ENCODE measurements at places on chromosomes 4 and X. TPM values are rescaled to one million over a fixed set of nuclear protein-coding genes. Genes with fewer than 3 reads are reported as not detected.
A peak's percentile ranks its signal among the peaks of the same experiment; 100 is the strongest.

- DNase-seq, result peak; percentile 71
- H3K27me3 ChIP-seq, result no peaks in the 10 kb centered on the region
- H3K27ac ChIP-seq, result no peak overlapping the region
Measured at GRCh38 chr4:80221161-80221560, 23.9 kb downstream of the PRDM8 start.

MAP3K15 gene
- 0.14 TPM for polyA plus RNA-seq

GRCh38 chr4:172648471-172648870 lies 520.1 kb upstream of the GALNT7 start:
- no peak overlapping the region for H3K4me3 ChIP-seq
- H3K36me3 ChIP-seq, result no peaks in the 10 kb centered on the region
- no peak for DNase-seq
- H3K4me1 ChIP-seq, result no peaks in the 10 kb centered on the region
- no peaks in the 10 kb centered on the region for H3K27me3 ChIP-seq

ADGRL3 gene
- polyA plus RNA-seq, result 0.03 TPM

SLC39A8 gene
- polyA plus RNA-seq, result 1.2 TPM

STARD8 gene
- polyA plus RNA-seq, result 1.1 TPM

GRCh38 chrX:119916310-119916709 lies 20.6 kb downstream of the AKAP14 start:
- no peak overlapping the region for H3K4me3 ChIP-seq
- no peaks in the 10 kb centered on the region for H3K27me3 ChIP-seq

DNA sequence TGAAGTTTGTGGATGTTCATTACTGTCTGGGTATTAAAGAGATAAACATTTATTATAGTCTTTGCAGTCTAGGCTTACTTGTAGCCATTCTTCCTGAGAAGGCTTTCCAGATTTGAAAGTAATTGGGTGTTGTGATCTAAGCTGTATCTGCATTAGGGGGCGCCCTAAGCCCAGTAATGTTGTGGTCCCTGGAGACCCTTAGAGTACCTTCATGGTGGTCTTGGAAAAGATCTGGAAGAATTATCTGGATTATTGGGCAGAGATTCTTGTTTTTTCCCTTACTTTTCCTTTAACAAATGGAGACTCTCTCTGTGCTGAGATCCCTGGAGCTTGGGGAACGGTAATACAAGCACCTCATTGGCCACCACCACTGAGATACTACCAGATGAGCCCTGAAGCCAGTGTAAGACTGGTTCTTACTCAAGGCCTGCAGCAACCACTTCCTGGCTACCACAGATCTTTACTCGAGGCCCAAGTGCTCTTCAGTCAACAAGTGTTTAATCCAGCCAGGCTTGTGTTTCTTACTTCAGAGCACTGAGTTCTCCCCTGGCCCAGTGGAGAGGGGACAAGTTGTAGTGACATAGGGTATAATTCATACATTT lies 63.1 kb downstream of the RTL3 start:
- H3K36me3 ChIP-seq, result no peaks in the 10 kb centered on the region
- no peak overlapping the region for H3K4me3 ChIP-seq
- DNase-seq, result no peak

HSD17B13 gene
- polyA plus RNA-seq, result 0.19 TPM

DNA sequence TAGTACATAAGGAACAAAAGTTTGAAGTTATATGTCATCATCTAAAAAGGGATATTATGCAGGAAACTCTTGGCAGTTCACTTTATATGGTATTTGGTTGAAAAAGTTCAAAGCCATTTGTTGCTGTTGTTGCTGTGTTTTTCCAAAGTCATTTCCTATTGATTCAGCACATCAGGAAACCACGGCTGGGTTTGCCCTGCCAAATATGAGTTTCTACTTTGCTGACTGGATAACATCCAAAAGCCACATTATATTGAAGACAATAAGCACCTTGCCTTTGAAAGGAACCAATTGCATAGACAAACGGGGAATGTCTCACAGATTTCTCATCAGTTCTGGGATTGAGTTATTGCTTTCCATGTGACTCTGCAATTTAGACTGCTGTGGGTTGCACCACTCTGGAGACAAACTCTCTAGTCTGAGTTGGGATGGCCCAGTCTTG lies 206.1 kb downstream of the SLC39A8 start:
- no peak overlapping the region for H3K4me3 ChIP-seq
- no peak overlapping the region for H3K27ac ChIP-seq
- no peaks in the 10 kb centered on the region for H3K36me3 ChIP-seq
- no peaks in the 10 kb centered on the region for H3K27me3 ChIP-seq
- no peak for DNase-seq
- H3K4me1 ChIP-seq, result no peaks in the 10 kb centered on the region

GPR50 gene
- polyA plus RNA-seq, result not detected

H2AZ1 gene
- 639 TPM for polyA plus RNA-seq

PNMA6F gene
- polyA plus RNA-seq, result not detected

- H3K36me3 ChIP-seq, result no peaks in the 10 kb centered on the region
- H3K4me1 ChIP-seq, result no peaks in the 10 kb centered on the region
- no peak overlapping the region for H3K27ac ChIP-seq
- H3K27me3 ChIP-seq, result peaks cover 15% of the 10 kb centered on the region
- peak overlapping the region; percentile 34 for H3K4me3 ChIP-seq
- peak; percentile 17 for DNase-seq
Measured at GRCh38 chr4:37453281-37453998, 208.9 kb downstream of the NWD2 start.

EDA gene
- polyA plus RNA-seq, result 0.30 TPM

HPGDS gene
- not detected for polyA plus RNA-seq

SPCS3 gene
- 84.3 TPM for polyA plus RNA-seq

- H3K27ac ChIP-seq, result peak overlapping the region; percentile 3
- H3K4me1 ChIP-seq, result peaks cover 2% of the 10 kb centered on the region
- DNase-seq, result peak; percentile 78
Measured at GRCh38 chr4:184534511-184535391, 60.4 kb upstream of the IRF2 start.

- H3K27ac ChIP-seq, result no peak overlapping the region
- no peaks in the 10 kb centered on the region for H3K27me3 ChIP-seq
- H3K4me1 ChIP-seq, result no peaks in the 10 kb centered on the region
- no peaks in the 10 kb centered on the region for H3K36me3 ChIP-seq
- DNase-seq, result no peak
Measured at GRCh38 chrX:138908577-138908976, 197.1 kb upstream of the FGF13 start.

DNA sequence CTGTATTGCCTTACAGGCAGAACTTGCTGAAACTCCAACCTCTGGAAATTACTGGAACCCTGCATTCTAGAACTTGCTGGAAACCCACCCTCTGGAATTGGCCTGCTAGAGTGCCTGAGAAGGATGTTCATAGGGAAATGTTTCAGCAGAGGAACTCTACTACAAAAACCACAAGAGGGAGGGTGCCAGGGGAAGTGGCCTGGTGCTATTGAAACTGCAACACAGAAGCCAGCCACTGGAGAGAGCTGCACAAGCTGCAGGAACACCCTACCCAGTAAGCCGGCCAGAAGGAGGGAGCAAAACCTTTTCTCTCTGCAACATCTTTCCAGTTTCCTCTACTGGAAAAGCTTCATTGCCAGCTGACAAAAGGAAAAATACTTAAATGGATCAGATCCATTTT lies 2.5 kb upstream of the BRWD3 start:
- no peaks in the 10 kb centered on the region for H3K27me3 ChIP-seq
- no peak overlapping the region for H3K4me3 ChIP-seq
- DNase-seq, result peak; percentile 49
- no peaks in the 10 kb centered on the region for H3K36me3 ChIP-seq
- no peaks in the 10 kb centered on the region for H3K4me1 ChIP-seq
- no peak overlapping the region for H3K27ac ChIP-seq

TMEM31 gene
- polyA plus RNA-seq, result 0.10 TPM

SRPX2 gene
- 77.6 TPM for polyA plus RNA-seq

CENPI gene
- 4.3 TPM for polyA plus RNA-seq

- H3K4me1 ChIP-seq, result no peaks in the 10 kb centered on the region
- H3K27ac ChIP-seq, result no peak overlapping the region
- no peaks in the 10 kb centered on the region for H3K36me3 ChIP-seq
- no peak overlapping the region for H3K4me3 ChIP-seq
- DNase-seq, result no peak
- H3K27me3 ChIP-seq, result no peaks in the 10 kb centered on the region
Measured at GRCh38 chrX:94178145-94178788, 504.3 kb downstream of the FAM133A start.

GRCh38 chr4:5206016-5206790 lies 154.9 kb downstream of the STK32B start:
- no peak overlapping the region for H3K4me3 ChIP-seq
- no peaks in the 10 kb centered on the region for H3K27me3 ChIP-seq
- DNase-seq, result peak; percentile 93
- no peaks in the 10 kb centered on the region for H3K4me1 ChIP-seq
- H3K27ac ChIP-seq, result no peak overlapping the region
- no peaks in the 10 kb centered on the region for H3K36me3 ChIP-seq

ADH1C gene
- 1.2 TPM for polyA plus RNA-seq

DNA sequence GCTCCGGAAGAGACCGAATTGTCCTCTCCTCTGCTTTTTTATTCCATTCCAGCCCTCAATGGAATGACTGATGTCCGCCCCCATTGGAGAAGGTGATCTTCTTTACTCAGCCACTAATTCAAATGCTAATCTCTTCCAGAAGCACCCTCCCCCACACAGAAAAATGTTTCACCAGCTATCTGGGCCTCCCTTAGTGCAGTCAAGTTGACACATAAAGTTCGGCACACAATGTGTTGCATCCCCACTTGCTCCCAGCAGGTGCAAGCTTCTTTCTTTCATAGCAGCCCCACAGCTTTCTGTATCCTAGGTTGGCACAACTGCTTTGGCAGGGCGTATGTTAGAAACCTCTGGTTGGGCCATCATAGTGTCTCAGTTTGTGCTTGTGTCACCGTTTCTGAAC lies 73.3 kb upstream of the TLR3 start:
- H3K4me1 ChIP-seq, result no peaks in the 10 kb centered on the region
- no peaks in the 10 kb centered on the region for H3K36me3 ChIP-seq
- no peaks in the 10 kb centered on the region for H3K27me3 ChIP-seq
- DNase-seq, result no peak
- H3K4me3 ChIP-seq, result no peak overlapping the region

APOOL gene
- polyA plus RNA-seq, result 5.9 TPM

GRCh38 chrX:101385795-101386541 lies at the start of gene BTK:
TSS of gene BTK (minus strand) at chrX:101386191. CDS start at chrX:101375284, 10,907 bp downstream.
- H3K27ac ChIP-seq, result no peak within 1 kb of the TSS
- no peaks in the 10 kb centered on the region for H3K4me1 ChIP-seq

GRCh38 chrX:129842510-129843208 lies 1.0 kb downstream of the ZDHHC9 start:
- H3K27ac ChIP-seq, result peak overlapping the region; percentile 76
- no peaks in the 10 kb centered on the region for H3K4me1 ChIP-seq
- peak; percentile 55 for DNase-seq
- no peaks in the 10 kb centered on the region for H3K36me3 ChIP-seq
- H3K27me3 ChIP-seq, result no peaks in the 10 kb centered on the region

GRCh38 chr4:2869659-2870058 lies 26.0 kb downstream of the ADD1 start:
- H3K27ac ChIP-seq, result no peak overlapping the region
- H3K4me3 ChIP-seq, result no peak overlapping the region
- peaks cover 13% of the 10 kb centered on the region for H3K4me1 ChIP-seq
- H3K27me3 ChIP-seq, result no peaks in the 10 kb centered on the region
- DNase-seq, result no peak

DNA sequence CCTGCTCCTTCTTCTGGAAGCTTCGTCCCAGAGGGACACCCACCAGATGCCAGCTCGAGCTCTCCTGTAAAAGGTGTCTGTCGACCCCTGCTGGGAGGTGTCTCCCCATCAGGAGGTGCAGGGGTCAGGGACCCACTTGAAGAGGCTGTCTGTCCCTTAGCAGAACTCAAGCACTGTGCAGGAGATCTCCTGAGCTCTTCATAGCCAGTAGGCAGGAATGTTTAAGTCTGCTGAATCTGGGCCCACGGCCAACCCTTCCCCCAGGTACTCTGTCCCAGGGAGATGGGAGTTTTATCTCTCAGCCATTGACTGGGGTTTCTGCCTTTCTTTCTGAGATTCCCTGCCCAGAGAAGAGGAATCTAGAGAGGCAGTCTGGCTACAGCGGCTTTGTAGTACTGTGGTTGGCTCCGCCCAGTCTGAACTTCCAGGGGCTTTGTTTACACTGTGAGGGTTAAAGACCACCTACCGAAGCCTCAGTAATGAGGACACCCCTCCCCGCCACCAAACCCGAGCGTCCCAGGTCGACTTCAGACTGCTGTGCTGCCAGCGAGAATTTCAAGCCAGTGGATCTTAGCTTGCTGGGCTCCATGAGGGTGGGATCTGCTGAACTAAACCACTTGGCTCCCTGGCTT lies 1383.0 kb upstream of the TENM3 start:
- no peak overlapping the region for H3K27ac ChIP-seq
- no peaks in the 10 kb centered on the region for H3K4me1 ChIP-seq
- DNase-seq, result no peak
- H3K27me3 ChIP-seq, result no peaks in the 10 kb centered on the region
- no peaks in the 10 kb centered on the region for H3K36me3 ChIP-seq
- no peak overlapping the region for H3K4me3 ChIP-seq

GRCh38 chr4:70728091-70728490 lies 6.3 kb downstream of the RUFY3 start:
- no peak overlapping the region for H3K4me3 ChIP-seq
- H3K4me1 ChIP-seq, result no peaks in the 10 kb centered on the region
- peaks cover 2% of the 10 kb centered on the region for H3K36me3 ChIP-seq
- H3K27me3 ChIP-seq, result no peaks in the 10 kb centered on the region
- no peak for DNase-seq

DNA sequence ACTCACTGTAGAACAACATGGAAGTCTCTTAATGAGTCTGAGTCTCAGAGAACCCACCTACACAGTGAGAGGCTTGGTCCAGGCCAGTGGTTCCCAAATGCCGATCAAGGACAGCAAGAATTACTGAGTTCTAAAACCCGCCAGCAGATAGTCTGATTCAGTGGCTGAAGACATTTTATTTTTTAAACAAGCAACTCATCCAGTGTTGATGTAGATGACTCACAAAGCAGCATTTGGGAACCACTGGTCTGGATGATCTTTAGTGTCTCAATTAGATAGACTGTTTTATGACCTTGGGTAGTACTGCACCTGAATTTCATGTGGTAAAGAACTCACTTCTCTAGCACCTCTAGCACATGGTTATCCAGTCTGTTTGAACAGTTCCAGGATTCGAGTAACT lies 193.6 kb downstream of the FBXW7 start:
- no peaks in the 10 kb centered on the region for H3K4me1 ChIP-seq
- no peak overlapping the region for H3K27ac ChIP-seq
- H3K36me3 ChIP-seq, result peaks cover 2% of the 10 kb centered on the region
- peak; percentile 47 for DNase-seq

DNA sequence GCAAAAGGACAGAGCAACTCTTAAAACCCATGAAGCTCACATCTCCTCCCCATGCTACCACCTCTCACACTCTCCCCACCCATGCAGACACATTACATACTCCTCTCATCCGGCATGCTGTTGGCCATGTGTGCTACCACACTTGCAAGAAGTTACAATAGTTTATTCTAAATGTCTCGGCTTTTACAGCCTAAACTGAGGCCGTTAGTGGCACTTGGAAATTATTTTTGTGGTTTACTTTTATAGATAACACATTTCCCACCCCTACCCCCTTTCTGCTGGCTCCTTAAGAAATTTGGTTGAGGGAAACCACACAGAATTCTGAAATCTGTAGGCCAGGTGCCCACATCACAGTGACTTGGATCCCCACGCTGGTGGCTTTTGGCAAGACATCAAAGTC lies 141.1 kb upstream of the HHIP start:
- peak; percentile 31 for DNase-seq
- no peak overlapping the region for H3K27ac ChIP-seq
- no peaks in the 10 kb centered on the region for H3K36me3 ChIP-seq
- no peaks in the 10 kb centered on the region for H3K4me1 ChIP-seq
- no peaks in the 10 kb centered on the region for H3K27me3 ChIP-seq
